Cardiac septum (tissue), 1 donor: ENCODE measurements at places on chromosomes 1 and 21. TPM values are rescaled to one million over a fixed set of nuclear protein-coding genes. Genes with fewer than 3 reads are reported as not detected.

DNA sequence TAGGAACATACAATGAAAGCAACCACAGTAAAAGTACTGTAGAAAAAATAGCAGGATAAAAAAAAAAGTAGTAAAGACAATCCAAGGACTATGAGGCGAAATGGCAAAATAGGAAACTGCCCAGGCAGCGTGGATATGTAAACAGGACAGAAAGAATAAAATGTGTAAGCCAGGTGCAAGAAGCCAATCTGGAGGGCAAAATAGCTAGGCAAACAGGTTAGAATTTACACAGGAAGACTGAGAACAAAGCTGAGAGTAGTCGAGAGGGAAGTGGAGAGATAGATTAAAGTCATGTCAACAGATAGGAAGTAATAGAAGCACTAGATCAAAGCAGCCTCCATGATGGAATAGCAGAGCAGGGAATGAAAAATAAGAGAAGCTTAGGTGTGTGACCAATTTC, 124.2 kb upstream of the B3GALT2 start:
- DNase-seq, result no peak

CLCA1 gene
- total RNA-seq, result not detected

- no peak for DNase-seq
Observed at GRCh38 chr1:226831953-226832352, 38.5 kb upstream of the PSEN2 start.

DNA sequence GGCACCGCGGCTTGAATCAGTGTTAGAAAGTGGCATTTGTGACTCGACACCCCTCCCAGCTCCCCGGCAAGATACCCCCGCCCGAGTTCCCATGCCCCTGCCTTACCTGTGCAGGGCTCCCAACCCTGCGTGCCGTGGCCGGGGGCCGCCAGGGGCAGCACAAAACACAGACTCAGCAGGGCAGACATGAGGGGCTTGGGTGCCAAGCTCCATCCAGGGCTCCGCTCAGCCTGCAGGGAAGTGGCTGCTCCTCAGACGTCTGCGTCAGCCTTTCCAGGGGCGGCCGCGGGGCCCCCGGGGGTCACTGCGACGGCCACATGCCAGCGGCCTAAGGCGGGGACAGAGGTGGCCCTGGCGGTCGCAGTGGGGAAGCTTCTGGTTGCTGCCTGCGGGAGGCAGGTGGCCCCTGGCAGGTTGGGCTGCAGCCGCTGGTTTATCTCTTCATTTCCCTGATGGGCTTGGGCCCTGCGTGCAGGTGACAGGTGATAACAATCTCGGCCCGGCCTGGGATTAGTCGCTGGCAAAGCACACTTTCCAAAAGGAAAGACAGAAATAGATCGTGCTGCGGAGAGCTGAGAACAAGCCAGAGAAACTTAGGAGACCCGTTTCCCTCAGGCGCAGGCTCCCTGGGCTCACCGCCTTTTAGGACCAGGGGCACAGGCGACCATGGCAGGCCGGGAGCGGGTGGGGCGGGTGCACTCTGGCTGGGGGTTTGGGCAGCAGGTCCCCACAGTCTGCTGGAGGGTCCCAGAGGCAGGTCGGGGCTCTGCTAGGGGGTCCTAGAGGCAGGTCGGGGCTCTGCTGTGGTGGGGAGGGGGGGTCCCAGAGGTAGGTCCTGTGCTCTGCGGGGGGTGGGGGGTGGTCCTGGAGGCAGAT, at the start of gene TSPEAR:
TSS of gene TSPEAR (minus strand) at position 246 of the 876 bp plus-strand sequence. CDS start at position 188, 58 bp downstream.
- peak; percentile 60 for DNase-seq

ATP6V1G3 gene
- not detected for total RNA-seq

MROH7 gene
- 14.3 TPM for total RNA-seq

GRCh38 chr1:36768486-36769178, 265.7 kb downstream of the GRIK3 start:
- DNase-seq, result peak; percentile 44

DNA sequence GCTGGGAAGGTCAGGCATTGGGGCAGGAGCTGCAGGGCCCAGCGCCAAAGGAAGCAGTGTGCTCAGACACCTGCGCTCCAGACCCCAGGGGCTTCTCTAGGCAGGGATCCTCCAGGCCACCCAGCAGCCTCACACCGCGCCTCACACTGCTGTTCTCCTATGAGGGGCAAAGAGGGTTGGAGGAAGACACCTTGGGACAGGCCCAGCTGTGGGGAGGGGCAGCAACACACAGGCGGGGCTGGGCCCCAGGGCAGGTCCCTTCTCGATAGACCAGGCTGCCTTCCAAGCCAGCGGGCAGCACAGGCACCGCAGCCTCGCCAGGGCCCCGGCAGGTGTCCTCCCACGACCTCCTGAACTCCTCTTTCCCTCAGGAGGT, 20.7 kb upstream of the PRSS38 start:
- no peak for DNase-seq

DNA sequence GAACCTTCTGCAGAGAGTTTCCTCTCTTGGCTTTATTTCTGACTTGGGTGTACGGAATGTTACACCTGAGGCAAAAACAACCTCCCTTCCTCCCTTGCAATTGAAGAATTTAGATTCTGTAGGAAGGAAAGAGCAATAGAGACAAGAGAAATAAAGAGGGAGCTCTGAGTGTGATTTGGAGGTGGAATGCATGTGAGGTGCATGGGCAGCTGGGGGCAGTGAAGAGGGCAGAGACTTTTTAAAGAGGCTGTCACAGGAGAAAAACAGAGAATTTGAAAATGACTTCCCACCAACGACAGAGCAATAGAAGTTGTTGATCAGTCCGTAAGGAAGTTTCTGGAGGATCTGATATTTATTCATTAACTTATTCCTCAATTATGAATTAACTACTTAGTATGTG, 172.0 kb upstream of the B3GALT2 start:
- DNase-seq, result no peak

GRCh38 chr1:205792961-205793673, 17.8 kb upstream of the RAB29 start:
- no peak for DNase-seq

SLAMF9 gene
- total RNA-seq, result not detected

DNA sequence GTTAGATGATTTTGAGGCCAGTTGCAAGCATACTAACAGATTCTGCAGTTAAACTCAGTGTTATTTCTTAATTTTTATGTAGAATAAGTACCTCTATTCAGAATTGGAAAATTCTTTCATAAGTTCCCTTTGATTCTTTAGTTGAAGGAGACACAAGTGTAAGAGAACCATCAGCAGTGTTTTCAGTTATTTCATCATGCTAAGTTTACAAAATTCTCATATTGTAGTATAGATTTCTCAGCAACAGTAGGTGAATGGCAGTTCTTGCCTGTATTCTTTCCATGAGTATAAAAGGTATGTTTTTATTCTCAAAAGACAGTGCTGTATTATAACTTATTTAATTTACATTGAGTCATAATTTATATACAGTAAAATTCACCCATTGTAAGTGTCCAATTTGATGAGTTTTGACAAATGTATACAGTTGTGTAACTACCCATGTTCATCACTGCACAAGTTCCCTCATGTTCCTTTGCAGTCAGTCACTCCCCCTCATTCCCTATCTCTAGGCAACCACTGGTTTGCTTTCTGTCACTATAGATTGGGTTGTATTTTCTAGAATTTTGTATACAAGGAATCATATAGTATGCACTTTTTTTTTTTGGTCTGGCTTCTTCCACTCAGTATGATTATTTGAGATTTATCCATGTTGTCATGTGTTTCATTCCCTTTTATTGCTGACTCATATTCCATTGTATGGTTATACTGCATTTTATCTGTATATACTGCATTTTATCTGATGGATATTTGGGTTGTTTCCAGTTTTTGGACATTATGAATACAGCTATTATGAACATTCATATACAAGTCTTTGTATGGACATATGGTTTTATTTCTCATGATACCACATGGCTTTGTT, 3.9 kb downstream of the RPS6KC1 start:
- no peak for DNase-seq

- no peak for DNase-seq
Observed at GRCh38 chr1:180925471-180926051, 12.9 kb downstream of the KIAA1614 start.

LEFTY2 gene
- total RNA-seq, result 0.65 TPM

DNA sequence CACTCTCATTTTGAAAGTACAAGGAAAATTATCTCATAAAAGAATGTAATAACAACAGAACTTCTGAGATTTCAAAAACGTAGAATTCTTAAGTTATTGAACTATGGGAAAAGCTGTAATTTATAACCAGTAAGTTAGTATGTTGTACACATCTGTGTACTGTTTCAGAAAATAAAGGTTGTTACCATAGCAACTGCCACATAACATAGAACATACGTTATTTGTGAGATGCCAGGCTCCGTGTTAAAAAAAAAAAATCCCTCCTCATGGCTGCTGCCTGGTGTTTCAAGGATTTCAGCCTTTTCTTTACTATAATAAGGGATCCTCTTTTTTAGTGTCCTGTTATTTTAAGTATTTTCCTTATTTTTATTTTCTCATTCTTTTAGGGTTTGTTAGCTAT, 79.5 kb downstream of the RWDD3 start:
- DNase-seq, result no peak

ACADM gene
- 247 TPM for total RNA-seq

GRCh38 chr1:89870998-89871397, 50.2 kb downstream of the LRRC8D start:
- no peak for DNase-seq

DNA sequence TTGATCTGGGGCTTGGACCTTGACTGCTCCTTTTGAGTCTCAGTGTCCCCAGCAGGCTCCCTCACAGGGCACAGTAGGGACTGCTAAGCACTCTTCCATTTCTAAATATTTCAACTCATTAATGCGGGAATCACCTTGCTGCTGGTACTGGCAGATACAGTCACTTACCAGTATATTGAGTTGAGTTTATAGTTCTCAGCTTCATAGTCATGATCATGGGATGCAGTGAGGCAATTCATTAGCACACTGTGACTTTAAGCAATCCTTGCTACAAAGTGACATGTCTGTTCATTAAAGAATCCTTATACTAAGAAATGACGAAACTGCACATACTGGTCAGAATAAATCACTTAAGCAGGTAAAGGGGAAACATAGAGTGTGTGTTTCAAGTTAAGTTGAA, 240.8 kb downstream of the SPATA17 start:
- no peak for DNase-seq

GRCh38 chr1:186218654-186219352, 156.2 kb downstream of the TPR start:
- no peak for DNase-seq

GRCh38 chr1:156659988-156660751, 17.0 kb downstream of the NES start:
- DNase-seq, result peak; percentile 97

DNA sequence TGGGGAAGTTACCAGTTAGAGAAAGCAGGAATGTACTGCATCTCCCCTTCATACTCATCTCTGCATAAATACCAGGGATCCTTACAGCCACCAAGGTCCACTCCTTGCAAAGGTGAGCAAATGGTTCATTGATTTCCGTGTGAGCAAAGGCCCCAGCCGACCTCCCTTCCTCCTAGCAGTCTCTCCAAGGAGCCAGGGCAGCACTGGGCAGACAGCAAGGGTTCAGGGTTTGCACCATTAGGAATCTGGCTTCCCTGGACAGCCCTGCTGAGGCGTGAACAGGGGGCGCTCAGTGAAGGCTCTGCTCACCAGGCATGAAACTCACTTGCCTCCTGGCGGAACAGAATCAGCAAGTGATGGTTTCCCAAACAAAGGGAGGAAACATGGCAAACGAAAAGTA, 65.7 kb downstream of the MRPL37 start:
- DNase-seq, result no peak

DNA sequence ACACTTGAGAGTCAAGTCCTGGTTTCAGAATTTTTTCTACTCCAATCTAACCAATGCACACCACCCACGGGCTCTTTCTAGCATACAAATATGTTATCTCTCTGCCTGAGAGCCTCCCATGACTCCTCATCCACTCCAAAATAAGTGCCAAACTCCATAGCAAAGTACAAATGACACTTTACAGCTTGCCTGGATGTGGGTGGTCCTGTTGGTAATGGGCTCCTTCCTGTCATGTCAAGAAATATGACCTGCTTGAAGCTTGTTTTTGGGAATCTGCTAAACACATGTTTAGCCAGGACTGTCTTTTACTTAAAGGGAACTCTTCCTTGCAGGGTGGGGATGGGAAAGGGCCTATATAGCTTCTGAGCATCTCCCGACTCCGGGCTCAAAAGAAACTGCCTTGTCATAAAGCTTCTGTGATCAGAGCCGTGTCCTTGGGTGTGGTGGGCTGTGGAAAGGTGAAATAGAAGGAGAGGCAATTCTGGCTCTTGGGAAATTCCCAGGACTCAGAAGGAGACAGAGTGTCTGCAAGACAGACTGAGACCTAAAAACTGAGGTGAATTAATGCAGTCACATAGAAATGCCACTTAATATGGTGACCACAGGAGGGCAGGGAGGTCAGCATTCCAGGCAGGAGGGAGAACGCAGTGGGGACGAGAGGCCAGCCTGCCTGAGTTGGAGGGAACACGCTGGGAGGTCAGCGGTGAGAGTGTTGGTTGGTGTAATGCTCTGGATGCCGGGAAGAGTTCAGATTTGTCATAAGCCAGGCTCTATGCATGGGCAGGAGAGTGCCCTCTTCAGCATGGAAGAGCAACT, 6.1 kb upstream of the IGFN1 start:
- peak; percentile 73 for DNase-seq

MYBPH gene
- total RNA-seq, result not detected

DNA sequence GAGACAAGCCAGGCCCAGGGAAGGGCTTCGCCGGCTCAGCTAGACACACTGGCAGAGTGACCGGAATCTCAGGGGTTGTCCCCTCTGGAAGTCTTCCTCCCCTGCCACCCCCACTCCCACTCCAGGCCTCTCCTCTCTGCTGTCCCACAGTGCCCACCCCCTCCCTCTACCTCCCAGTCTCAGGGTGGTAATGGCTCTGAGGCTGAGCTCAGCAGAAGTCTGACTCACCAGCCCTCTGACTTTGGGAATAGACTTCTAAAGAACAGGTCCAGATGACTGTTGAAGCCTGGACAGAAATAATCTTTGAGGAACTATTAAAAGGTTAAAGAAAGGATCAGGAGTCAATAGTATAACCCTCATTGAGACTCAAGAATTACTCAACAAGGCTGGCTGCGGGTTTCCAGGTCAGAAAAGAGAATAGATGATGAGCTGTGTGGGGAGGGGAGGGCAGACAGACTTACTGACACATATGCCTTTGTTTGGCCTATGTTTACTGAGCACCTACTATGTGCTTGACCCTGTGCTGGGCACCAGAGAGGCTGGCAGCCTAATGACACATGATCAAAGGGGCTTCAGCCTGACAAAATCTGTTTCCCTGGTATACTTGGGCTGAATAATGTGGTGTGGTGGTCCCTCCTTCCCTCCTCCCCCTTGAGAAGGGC, 8.2 kb downstream of the HCRTR1 start:
- no peak for DNase-seq

PGLYRP3 gene
- not detected for total RNA-seq

OR2T11 gene
- total RNA-seq, result not detected
